Stomach (tissue), 19 donors: ENCODE measurements at places on chromosomes 7 and 10. TPM values are rescaled to one million over a fixed set of nuclear protein-coding genes. Genes with fewer than 3 reads are reported as not detected.

Gene CELF2
- 65.3 TPM for total RNA-seq

Gene PKD2L1
- total RNA-seq, result not detected

Gene SDK1
- total RNA-seq, result 10.1 TPM

Gene TMEM229A
- 0.29 TPM for total RNA-seq

Gene LARP4B
- 74.9 TPM for total RNA-seq

DNA sequence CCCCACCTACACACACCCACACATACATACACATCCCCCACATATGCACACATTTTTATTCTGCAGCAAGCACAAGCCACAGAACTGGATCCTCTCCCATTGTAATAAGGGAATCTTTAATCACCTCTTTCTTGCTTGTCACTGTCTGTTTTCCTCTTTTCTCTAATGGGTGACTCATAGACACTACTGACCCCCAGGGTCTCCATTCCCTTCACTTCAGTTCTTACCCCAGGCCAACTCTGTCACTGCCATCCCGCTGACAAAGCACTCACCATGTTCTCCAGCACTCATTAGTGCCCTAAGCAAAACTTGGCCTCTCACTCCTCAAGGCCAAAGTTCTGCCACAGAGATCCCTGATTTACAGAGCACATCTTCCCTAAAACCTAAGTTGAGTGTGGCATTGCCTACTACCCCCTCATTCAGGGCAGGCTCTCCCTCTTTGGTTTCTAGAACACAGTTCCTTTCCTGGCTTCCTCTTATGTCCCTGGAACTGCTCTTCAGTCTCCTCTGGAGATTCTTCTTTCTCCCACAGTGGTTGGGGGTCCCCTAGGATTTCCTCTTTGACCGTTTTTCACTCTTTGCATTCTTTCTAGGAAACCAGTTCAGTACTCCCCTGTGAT, 39.6 kb upstream of the INHBA start:
- no peaks in the 10 kb centered on the region for H3K4me1 ChIP-seq
- no peak overlapping the region for H3K4me3 ChIP-seq
- no peak overlapping the region for H3K27ac ChIP-seq
- no peak for DNase-seq
- H3K27me3 ChIP-seq, result no peaks in the 10 kb centered on the region

DNA sequence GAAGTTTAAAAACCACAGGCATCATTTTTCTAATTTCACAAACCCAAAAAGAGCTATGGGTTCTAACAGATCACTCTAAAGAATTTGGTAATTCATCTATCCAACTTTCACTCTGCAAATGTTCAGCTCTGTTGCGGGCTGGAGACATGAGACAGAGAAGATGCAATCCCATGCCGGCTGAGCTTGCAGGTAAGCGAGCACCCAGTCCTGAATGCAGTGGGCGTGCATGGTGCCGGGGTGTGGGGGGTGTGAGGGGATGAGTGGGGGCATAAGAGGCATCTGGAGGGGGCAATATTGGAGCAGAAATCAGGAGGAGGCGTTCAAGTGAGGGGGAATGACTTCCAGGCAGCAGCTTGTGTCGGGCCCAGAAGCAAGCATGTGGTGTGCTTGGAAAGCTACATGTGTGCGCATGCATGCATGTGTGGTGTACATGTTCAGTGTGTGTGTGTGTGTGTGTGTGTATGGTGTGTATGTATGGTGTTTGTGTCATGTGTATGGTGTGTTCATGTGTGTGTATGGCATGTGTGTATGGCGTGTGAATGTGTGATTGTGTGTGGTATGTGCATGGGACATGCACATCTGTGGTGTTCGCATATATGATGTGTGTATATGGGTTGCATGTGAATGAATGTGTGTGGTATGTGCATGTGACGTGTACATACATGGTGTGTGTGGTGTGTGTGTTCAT, 172.9 kb downstream of the PRKCQ start:
- peaks cover 5% of the 10 kb centered on the region for H3K4me1 ChIP-seq
- no peak overlapping the region for H3K4me3 ChIP-seq
- no peak for DNase-seq
- no peaks in the 10 kb centered on the region for H3K27me3 ChIP-seq
- no peaks in the 10 kb centered on the region for H3K36me3 ChIP-seq

GRCh38 chr10:46559231-46559671, 2.8 kb upstream of the GPRIN2 start:
- H3K4me3 ChIP-seq, result no peak overlapping the region
- DNase-seq, result no peak
- H3K27ac ChIP-seq, result no peak overlapping the region
- peaks cover 4% of the 10 kb centered on the region for H3K27me3 ChIP-seq

DNA sequence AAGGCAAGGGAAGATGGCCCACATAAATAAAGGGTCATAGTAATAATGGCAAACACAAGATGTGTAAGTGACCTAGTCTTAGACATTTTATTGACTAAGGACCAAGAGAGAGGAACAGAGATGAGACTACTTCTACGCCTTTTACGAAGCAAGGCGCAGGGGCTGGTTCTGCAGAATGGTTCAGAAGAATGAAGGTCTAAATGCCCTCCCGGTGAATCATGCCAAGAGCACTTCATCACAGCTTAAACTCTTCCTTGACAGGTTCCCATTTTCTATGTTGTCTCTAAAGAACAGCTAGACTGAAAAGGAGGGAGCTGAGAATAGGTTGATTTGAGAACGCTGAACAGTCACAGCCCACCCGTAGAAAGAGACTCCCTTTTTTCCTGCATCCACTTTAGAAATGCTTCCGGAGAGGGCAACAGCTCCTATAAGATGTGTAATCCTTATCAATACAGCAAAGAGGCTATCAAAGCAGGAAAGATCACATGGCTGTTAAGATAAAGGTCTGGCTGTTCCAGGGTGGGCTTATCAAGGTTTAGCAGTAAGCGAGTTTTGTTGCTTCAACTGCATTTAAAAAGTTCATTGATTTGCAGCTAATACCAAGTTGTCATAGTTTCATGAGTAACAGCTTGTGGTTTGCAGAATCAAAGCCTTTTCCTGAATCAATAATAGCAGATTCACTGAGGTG, 93.4 kb upstream of the AUTS2 start:
- no peaks in the 10 kb centered on the region for H3K4me1 ChIP-seq
- H3K27ac ChIP-seq, result no peak overlapping the region
- no peak for DNase-seq
- no peaks in the 10 kb centered on the region for H3K27me3 ChIP-seq

DNA sequence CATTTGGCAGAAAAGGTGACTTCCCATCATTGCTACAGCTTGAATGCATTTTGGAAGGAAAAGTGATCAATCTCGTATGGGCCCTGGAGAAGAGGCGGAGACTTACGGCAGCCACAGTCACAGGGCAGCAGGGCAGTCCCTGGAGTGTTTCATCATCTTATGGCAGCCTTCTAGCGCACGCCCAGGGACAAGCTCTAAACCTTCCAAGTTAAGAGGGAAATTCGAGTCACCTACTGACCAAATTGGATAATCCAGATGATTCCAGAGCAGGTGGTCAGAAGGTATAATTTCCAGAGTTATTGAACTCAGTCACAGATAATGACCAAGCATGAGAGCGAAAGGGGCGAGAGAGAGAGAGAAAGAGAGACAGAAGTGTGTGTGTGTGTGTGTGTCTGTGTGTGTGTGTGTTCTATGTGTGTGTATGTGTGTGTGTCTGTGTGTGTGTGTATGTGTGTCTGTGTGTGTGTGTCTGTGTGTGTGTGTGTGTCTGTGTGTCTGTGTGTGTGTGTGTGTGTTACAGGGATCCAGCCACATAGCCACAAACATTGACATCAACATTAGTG, 123.7 kb upstream of the ADAM12 start:
- no peak for DNase-seq
- no peaks in the 10 kb centered on the region for H3K27me3 ChIP-seq
- H3K4me1 ChIP-seq, result no peaks in the 10 kb centered on the region
- H3K4me3 ChIP-seq, result no peak overlapping the region
- H3K27ac ChIP-seq, result no peak overlapping the region

GRCh38 chr7:137283153-137283552, 60.4 kb downstream of the PTN start:
- no peaks in the 10 kb centered on the region for H3K4me1 ChIP-seq
- H3K36me3 ChIP-seq, result no peaks in the 10 kb centered on the region
- H3K27ac ChIP-seq, result no peak overlapping the region
- H3K4me3 ChIP-seq, result no peak overlapping the region
- no peak for DNase-seq

DNA sequence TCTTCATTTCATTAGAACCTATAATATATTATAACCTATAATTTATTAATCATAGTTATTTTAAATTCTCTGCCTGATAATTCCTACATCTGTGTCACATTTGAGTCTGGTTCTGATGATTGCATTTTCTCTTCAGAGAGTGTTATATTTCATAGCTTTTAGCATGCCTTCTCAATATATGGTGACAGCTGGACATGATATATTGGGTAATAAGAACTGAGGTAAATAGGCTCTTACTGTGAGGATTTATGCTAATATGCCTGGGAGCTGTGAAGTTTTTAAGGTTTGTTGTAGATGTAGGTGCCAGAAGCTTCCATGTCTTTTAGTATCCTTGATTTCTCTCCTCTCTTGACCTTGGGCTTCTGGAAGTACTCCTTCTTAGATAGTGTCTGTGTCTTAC, 325.9 kb upstream of the SEMA3D start:
- DNase-seq, result no peak
- H3K4me3 ChIP-seq, result no peak overlapping the region
- no peaks in the 10 kb centered on the region for H3K36me3 ChIP-seq

DNA sequence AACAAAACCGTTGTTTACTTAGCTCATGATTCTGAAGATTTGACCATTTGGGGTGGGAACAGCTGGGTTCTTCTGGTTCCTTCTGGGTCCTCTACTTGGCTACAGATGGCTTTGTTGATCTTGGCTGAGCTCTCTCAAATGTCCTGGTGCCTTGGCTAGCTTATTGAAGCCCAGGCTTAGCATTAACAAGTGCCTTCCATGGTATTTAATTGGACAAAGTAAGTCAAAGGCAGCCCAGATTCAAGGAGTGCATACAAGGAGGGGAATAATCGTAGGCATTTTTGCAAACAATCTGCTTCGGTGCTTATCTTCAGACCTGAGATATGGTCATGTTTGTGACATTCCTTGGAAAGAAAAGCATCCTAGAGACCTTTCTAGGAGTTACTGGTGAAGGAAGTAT, 81.4 kb downstream of the ADCYAP1R1 start:
- no peak for DNase-seq
- H3K4me1 ChIP-seq, result peaks cover 15% of the 10 kb centered on the region
- H3K27me3 ChIP-seq, result no peaks in the 10 kb centered on the region
- no peak overlapping the region for H3K4me3 ChIP-seq

DNA sequence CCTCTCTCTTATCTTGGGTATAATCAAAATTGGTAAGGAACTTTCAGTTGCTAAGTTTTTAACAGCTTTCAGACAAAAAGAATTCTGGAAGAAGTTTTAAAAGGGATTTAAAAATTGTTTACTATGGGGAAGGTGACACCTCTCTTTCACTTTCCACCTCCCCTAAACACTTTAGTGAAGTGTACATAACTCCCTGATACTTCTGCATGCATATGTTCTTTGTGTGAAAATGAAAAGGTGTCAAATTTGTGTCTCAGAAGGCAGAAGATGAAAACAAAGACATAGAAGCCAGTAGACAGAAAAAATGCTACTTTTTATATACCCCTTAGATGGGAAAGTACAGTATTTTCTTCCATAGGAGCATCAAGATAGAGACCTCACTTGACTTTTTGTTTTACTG, 117.8 kb downstream of the TMEM26 start:
- no peaks in the 10 kb centered on the region for H3K4me1 ChIP-seq
- no peak overlapping the region for H3K4me3 ChIP-seq
- no peak for DNase-seq
- no peaks in the 10 kb centered on the region for H3K27me3 ChIP-seq
